Dermis microvascular lymphatic vessel endothelial cell (primary cell): ENCODE measurements at places on chromosomes 7 and 10.

DNA sequence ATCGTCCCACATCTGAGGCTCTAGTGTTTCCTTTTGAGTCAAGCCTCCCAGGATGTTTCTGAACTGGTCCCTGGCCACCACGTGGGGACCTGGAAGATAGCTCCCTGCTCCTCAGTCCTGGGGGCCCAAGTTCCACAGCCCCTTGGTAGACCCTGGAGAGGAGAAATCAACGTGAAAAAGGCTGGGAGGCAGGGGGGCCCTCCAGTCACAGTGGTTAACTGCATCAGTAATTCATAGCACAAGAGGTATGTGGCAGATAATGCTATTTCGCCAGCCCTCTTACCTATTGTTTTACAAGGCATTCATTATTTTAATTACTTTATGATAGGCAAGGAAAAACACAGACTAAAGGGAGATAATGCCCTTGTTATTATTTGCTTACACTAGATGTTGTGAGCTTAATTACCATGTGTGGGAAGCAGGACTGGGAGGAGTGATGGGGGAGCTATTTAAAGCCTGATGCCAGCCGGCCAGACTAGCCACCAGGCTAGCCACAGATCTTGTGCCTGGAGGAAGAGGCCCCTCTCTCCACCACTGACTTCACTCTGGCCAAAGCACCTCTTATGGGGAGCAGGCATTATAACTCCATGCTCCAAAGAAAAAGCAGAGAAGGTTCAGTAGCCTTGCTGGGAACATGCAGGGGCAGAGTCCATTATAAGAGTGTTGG lies 230.7 kb downstream of the KCNMA1 start:
- no peak for DNase-seq

- no peak for DNase-seq
Measured at GRCh38 chr10:127738512-127739424, 1.8 kb downstream of the FOXI2 start.

- no peak for DNase-seq
Measured at GRCh38 chr7:156466955-156467625, 173.5 kb upstream of the RNF32 start.

GRCh38 chr7:30555525-30555924 lies 39.2 kb upstream of the GARS1 start:
- DNase-seq = no peak

GRCh38 chr7:95244616-95245015 lies 79.7 kb downstream of the PON1 start:
- no peak for DNase-seq

GRCh38 chr7:54141576-54141975 lies 400.6 kb upstream of the VSTM2A start:
- DNase-seq = no peak
